ENCODE measurements at places on chromosomes 5 and 9. TPM values are rescaled to one million over a fixed set of nuclear protein-coding genes. Genes with fewer than 3 reads are reported as not detected.

GRCh38 chr9:107847978-107848964 is 358.7 kb upstream of the KLF4 start:
- no peak for DNase-seq

DNA sequence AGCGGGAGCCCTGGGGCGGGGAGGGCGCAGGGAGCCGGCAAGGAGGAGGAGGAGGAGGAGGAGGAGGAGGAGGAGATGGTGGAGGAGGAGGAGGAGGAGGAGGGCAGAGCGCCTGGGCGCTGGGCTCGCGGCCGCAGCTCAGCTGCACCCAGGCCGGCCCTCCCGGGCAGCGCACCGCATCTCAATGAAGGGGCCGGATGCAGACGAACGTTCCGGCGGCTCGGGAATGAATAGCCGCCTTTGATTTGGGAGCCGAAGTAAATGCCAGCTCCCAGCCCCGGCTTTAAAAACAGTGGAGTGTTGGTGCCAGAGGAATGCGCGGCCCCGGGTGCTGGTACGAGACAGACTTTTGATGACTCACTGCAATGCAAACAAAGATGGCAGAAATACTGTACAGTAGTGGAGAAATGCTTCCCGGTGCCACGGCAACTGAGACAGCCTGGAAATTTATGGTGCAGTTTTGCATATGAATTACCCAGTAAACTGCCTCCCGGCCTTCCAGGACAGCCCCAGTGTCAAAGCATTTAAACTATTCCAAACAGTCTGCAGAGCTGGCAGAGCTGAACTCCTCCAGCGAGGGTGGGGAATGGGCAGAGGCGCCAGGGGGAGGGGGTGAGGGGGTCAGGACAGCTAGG is 43.1 kb downstream of the NACC2 start:
- peak; percentile 78 for DNase-seq

SLC6A19 gene
- total RNA-seq = 179 TPM

- DNase-seq = no peak
These were observed 41.6 kb downstream of the CYSTM1 start for GRCh38 chr5:140216478-140217074.

ZNF483 gene
- total RNA-seq = 18.7 TPM

DNA sequence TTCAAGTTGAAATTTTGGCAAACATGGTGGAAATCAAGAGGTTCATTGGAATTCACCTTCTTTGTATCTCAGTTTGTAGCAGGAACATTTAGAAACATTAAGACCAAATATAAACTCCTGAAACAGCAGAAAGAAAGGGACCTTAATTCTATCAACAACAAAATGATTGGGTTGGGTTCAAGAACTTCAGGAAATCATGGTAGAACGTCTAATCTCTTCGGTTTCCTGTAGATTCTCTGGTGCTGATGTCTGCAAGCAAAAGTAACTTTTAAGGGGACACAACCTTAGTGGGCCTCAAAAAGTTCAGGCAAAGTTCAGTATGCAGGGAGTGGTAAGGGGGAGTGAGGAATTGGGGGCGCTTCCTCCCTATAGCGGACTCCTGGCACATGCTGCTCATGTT is 3.4 kb downstream of the IL33 start:
- DNase-seq = no peak

DNA sequence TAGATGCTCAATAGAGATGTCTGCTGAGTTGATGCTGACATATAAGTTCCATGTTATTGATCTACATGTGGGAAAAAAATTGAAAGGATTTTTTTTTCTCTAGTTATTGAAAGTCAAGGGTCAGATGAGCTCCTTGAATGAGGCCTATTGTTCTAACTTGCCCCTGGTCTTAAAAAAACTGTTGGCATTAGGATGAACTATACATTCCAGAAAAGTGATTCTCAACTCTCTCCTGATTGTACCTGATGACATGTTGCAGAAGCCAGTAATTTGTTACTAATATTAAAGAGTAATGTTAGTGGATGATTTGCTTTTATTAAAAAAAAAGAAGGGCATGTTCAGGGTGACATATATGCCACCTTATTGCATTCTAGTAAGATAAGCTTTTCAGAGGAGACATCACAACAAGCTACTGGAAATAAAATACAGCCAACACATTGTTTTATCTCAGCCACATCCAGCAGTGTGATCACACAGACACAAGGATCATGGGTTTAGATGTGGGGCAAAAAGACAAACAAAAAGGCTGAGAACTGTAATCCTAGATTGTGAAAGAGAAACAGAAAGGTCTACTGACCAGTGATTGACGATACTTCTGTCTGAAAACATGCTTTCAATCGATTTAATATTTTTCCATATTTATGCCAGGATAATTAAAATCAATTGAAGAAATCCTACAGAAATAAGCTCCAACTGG is 1314.1 kb upstream of the C9orf72 start:
- DNase-seq = no peak

DNA sequence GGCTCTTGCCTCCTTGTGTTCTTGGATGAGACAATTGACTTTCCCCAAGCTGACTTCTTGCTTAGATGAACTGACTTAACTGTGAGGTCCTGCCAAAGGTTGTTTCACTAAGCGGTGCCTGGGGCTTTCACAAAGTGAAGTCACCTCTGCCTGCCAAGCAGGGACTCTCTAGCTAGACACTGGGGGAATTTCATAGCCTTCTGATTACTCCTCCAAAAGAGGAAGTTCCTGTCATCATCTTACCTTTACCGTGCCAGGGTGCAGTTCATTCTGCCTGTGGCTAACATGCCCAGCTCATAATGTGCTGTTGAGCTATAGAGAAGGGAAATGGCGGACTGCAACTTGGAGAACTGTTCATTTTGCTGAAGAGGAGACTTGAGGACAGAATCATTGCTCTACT is 472.0 kb upstream of the WWC1 start:
- DNase-seq = no peak

DNA sequence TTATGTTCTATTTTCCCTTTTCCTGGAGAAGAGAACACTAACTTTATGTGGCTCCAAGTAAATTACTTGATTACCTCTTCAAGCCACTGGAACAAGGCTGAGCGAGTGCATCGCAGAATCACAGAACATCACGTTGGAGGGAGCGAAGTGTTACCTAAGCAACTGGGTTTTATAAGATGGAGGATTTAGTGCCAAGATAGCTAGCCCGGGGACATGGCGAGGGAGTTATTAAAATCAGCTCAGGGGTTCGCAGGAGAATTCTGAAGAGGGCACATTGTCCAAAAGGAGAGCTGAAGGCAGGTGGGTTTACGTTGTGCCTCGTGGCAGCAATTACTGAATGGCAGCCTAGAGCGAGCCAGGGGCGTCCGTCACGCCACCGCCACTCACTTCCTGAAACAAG is 563.2 kb upstream of the ADAMTS16 start:
- DNase-seq = no peak

DOCK2 gene
- 21.6 TPM for total RNA-seq

CAVIN4 gene
- 0.26 TPM for total RNA-seq

DNA sequence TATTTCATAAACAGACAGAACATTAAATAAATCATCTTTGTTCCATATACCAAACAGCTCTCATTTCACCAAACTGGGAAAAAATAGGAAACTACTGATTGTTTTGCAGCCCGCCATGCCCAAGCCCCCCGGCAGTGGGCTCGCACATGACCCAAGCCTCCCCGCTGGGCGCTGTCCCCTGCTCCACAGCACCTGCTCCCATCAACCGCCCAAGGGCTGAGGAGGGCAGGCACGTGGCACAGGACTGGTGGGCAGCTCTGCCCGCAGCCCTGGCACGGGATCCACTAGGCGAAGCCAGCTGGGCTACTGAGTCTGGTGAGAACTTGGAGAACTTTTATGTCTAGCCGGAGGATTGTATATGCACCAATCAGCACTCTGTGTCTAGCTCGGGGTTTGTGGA is 554.8 kb upstream of the CCNG1 start:
- no peak for DNase-seq

DNA sequence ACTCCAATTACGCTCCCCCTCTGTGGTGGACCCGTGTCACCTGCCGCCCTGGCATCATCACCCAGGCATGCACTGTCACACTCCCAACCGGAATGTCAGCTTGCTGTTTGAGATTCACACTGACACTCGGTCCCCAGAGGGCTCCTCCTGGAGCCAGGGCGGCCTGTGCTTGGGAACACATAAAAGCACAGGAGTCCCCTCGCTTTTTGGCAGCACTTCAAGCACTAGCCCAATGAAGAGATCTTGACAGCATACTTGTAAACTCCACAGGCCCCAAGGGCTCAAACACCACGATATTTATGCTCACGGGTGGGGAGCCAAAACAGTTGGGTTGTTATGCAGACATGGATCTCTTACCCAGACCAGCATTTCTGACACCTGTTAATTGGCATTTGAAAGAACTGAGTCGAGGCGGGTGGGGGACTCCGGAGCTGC is 90.8 kb upstream of the EGFLAM start:
- no peak for DNase-seq

All from mucosa of gallbladder (tissue), 1 donor.